M059J (cell line): ENCODE measurements at places on chromosomes 13 and 19. TPM values are rescaled to one million over a fixed set of nuclear protein-coding genes. Genes with fewer than 3 reads are reported as not detected.

- DNase-seq, result no peak
These were observed 4.3 kb upstream of the SIX5 start for GRCh38 chr19:45773384-45773783.

DNA sequence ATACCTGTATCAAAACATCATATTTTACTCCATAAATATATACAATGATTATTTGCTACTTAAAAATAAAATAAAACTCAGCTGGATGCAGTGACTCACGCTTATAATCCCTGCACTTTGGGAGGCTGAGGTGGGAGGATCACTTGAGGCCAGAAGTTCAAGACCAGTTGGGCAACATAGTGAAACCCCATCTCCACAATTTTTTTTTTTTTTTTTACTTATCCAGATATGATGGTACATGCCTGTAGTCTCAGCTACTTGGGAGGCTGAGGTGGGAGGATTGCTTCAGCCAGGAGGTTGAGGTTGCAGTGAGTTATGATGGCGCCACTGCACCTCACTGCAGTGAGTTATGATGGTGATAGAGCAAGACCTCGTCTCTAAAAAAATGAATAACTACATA is 22.4 kb downstream of the POU2F2 start:
- no peak for DNase-seq

GRCh38 chr13:113766035-113766800 is 7.2 kb downstream of the TMEM255B start:
- no peak for DNase-seq

DNA sequence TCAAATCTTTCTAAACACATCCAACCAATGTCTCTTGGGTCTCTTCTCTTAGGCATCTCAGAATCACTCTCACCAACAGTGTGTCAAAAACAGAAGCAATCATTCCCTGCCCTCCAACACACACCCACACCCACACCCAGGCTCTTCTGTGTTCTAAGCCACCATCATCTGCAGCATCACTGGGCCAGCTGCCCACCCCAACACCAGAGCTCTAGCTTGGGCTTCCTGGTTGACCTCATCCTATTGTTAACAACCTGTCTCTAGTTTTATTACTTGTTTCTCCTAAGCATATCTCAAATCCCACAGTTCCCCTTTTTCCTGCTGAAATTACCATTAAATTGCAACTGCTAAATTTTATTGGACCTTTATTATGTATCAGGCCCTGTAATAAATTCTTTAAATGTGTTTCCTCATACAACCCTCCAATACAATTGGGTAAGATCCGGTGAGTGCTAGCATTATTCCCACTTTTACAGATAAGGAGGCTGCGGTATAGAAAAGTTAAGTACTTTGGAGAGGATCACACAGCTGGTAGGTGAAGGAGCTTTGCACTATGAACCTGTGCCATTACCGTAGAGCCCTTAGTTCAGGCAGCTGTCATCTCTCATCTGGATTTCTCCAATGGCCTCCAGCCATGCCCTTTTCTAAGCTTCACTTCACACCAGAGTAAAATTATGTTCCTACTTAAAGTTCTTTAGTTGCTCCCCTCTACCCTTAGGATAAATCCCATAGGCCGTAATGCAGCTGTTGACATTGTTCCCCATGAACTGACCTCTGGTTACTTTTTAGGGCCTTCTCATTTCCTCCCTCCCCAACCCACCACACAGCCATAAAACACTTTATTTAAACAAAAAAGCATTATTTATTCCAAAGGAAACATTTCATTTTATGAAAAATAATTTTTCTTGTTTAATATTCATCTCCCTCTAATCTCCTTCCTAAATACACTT is 227.7 kb downstream of the B3GLCT start:
- DNase-seq, result no peak

- DNase-seq, result peak; percentile 84
These were observed 53.4 kb upstream of the KLF12 start for GRCh38 chr13:74187564-74187963.

- peak; percentile 56 for DNase-seq
These were observed 748.8 kb downstream of the LIG4 start for GRCh38 chr13:107466326-107467099.

DNA sequence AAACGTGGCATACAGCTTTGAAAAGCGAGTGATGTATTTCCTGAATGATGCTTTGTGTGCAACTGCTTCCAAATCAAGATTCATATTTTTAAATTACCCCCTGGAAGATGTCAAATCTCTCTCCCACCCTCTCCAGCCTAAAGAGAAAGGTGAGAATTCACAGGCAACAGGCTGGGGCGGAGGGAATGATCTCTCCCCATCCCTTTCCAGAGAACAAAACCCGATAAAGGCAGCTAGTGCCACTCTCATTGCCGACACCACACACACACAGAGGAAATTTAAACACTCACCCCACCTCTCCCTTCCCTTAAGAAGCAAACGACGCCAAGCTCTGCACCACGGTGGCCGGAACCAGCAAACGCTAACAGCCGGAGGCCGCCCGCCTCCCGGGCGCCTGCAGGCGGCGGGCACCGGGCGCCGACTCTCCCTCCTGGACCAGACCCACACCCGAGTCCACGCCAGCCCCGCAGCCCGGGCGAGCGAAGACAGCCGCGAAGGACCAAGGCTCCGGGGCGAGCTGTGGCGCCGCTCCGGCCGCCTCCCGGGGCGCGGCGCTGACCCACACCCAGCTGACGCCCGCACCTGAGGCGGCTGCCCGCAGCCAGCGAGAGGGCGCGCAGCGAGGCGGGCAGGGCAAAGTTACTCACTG is 477 bp downstream of the LNX2 start:
- peak; percentile 43 for DNase-seq

DNA sequence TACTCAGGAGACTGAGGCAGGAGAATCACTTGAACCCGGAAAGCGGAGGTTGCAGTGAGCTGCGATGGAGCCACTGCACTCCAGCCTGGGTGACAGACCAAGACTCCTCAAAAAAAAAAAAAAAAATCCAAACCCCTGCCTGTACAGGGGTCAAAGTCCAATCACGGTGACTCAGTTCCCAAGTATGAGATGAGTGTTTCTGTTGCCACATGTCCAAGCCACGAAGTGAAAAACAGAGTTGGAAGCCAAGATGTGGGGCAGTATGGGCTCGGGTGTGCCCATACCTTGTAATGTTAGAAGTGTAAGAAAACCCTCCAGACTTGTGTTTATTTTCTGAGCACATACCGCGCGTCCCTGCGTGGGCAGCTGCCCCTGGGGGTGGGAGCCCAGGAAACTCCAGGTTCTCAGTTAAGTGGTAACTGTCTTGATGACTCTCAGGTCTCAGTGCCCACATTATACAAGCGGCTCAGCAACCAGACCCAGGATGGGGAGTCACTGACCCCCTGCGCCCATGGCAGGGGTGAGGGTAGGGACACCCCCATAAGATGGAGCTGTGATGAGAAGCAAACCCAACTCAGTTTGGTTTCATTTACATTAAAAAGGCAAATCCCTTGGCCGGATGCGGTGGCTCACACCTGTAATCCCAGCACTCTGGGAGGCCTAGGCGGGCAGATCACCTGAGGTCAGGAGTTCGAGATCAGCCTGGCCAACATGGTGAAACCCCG is 1.2 kb upstream of the GPX4 start:
- peak; percentile 100 for DNase-seq

GRCh38 chr19:12885749-12886650 is 1.0 kb downstream of the KLF1 start:
- DNase-seq, result no peak

- DNase-seq, result no peak
These were observed 923 bp downstream of the DOCK9 start for GRCh38 chr13:98976941-98977340.

DNA sequence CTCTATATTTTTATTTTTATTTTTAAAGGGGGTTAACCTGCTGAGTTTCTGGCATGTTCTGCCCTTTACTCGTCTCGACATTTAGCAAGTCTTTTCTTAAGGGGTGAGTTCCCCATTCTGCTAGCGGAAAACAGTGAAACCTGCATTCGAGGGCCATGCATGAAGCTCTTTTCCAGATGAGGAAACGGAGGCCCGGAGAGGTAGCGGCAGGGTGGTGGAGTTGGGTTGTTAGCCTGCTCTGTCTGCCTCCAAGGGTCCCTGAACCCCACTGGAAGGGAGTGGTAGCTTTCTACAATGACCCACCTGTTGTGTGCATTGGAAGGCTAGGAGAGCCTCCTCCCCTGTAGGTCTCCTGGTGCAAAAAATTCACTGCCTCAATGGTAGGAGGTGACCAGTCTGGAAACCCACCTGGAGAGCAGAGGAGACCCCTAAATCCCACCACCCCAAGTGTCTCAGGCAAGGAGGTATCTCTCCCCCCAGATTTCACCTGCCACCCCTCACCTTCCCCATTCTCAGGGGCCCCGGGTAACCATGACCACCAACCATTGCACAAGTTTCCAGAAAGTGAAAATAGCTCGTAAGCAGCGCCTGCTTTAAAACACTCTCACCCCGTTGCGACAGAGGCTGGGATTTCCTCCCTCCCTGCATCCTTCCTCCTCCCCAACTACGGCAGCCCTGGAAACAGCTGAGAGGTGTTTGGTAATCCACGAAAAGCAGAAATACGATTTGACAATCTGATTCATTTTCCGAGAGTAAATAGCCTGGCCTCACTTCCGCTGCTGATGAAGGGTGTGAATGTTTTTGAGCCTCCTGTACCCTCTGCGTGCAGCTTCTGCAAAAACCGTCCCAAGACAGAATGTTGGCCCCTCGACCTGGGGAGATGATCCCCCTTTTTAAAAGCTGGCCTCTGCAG is 3.5 kb downstream of the KLF2 start:
- peak; percentile 38 for DNase-seq

- peak; percentile 85 for DNase-seq
These were observed 195.7 kb downstream of the KLF12 start for GRCh38 chr13:73938372-73939070.

- no peak for DNase-seq
These were observed 245.3 kb downstream of the PCCA start for GRCh38 chr13:100334214-100334613.

- DNase-seq, result no peak
These were observed 37.5 kb downstream of the POSTN start for GRCh38 chr13:37561031-37561430.

- DNase-seq, result no peak
These were observed 294.6 kb downstream of the ITGBL1 start for GRCh38 chr13:101747039-101747438.

DNA sequence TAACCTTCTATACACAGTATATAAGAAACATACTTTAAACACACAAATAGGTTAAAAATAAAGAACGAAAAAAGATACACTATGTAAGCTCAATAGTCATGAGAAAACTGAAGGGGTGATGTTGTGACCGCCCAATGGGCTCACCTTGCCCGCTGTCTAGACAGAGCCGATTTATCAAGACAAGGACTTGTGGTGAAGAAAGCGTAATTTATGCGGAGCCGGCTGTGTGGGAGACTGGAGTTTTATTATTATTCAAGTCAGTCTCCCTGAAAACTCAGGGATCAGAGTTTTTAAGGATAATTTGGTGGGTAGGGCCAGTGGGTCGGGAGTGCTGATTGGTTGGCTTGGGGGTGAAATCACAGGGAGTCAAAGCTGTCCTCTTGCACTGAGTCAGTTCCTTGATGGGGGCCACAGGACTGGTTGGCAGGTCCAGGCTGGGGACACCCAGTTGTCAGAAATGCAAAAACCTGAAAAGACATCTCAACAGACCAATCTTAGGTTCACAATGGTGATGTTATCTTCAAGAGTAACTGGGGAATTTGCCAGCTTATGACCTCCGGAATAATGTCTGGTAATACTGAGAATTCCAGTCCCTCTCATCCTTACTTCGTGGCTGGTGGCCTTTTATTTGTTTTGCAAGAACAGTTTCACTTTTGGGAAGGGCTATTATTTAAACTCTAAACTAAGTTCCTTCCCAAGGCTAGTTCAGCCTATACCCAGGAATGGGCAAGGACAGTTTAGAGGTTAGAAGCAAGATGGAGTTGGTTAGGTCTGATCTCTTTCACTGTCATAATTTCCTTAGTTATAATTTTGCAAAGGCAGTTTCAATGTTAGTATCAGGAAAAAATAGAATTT is 96.6 kb downstream of the UBL3 start:
- peak; percentile 72 for DNase-seq

DNA sequence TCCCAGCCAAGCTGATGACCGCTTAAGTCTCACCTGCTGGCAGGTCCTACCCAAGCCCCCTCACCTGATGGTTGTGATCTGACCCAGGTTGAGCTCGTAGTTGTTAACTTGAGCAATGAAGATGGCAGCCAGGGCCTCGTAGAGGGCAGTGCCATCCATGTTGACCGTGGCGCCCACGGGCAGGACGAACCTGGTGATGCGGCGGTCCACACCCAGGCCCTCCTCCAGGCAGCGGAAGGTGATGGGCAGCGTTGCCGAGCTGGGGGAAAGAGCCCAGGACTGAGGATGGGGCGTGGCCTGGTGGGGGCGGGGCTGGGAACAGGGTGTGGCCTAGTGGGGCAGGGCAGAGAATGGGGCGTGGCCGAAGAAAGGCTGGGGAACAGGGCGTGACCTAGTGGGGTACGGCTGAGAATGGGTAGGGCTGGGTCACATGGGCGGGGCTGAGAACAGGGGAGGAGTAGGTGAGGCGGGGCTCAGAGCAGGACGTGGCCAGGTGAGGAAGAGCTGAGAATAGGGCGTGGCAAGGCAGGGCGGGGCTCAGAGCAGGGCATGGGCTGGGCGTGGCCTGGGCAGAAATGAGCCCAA is 12.9 kb downstream of the OR7C2 start:
- DNase-seq, result no peak

DNA sequence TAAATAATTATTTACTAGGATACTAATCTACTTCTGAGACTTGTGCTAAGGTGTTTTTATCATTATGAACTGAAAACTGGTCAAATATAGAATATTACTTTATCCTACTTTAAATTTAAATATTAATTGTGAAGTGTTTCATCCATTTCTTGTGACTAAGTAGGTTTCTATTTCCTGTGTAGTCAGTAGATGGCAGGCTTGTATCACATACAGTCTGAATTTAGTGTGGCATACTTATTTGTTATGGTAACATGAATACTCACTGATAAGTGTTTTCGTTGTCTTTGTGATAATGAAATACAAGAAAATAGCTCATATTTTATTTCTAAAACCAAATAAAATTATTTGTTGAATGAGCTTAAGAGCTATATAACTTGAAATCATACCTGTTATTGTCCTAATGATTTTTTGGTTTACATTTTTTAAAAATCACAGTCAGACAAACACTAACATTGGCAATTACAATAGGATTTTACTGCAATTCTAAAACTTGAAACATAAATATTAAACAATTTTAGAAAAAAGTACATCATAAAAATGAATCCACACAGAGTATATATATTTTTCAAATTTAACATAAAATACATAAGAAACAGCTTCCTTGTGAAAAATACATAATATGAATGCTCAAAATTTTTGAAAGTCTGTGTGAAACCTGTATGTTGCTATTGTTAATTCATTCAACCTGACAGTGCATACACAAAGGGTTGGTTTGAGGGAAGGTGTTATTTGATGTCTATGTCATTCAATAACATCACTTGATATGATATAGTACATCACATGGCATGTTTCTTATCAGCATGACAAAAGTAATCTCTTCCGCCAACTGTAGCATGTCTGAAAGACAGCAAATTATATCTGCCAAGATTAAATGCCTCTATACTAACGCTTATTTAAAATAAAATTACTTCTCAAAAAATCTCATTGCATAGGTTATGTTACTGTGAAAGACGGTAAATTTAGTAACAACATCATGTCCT is 904.8 kb upstream of the PCDH20 start:
- DNase-seq, result peak; percentile 9

NLRP4 gene
- total RNA-seq, result 0.05 TPM in 1 of 2 replicates, not detected in the other

KIRREL2 gene
- total RNA-seq, result 0.07 and 0.17 TPM in 2 replicates

GTF2F1 gene
- total RNA-seq, result 46.2 and 75.8 TPM in 2 replicates

RAB11B gene
- total RNA-seq, result 10.8 and 16.5 TPM in 2 replicates

CGB5 gene
- 7.3 and 8.1 TPM in 2 replicates for total RNA-seq

CD33 gene
- 3.8 and 4.6 TPM in 2 replicates for total RNA-seq

NOTCH3 gene
- 0.66 and 2.4 TPM in 2 replicates for total RNA-seq

S1PR5 gene
- 10.3 and 11.9 TPM in 2 replicates for total RNA-seq

SUPT5H gene
- total RNA-seq, result 68.4 and 97.7 TPM in 2 replicates

PRKD2 gene
- 18.9 and 38.7 TPM in 2 replicates for total RNA-seq
